Stimulated activated CD8-positive, alpha-beta memory T cell treated with anti-CD3 and anti-CD28 coated beads, Interleukin-4, amount 100 ng/mL, for 48 hours (primary cell): ENCODE measurements at places on chromosomes 7 and 10.

DNA sequence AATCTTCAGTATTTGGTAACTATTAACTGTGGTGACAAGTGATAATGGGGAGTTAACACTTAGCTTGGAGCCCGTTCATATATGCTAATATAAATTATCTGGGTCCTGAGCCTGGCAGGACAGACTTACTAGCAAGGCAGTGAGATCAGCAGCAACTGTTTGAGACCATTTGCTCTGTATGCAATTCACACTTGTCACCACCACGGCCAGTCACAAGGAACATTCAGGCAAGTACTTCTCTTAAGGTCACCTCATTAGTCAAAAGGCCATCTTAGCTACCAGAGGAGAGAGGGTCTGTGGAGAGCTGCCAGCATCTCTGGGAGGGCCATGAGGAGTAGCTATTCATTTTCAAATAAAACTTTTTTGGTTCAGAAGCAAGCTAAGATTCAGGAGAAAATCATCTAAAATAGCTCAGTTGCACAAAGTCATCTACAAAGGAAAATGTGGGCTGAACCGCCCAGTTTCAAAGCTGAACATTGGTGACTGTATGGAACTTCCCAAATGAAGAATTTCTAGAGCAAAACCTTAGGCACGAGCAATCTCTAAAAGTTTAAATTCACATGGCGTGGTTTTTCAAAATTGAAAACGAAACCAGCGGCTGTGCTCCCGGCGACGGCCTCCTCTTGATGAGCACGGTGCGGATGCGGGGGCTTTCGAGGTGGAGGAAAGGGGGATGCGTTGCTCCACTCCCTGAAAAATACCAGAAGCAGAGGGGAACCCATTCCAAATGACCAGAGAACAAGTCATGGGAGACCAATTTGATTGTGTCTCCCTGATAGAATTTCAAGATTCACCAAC, 233.5 kb upstream of the MGMT start:
- DNase-seq, result no peak

DNA sequence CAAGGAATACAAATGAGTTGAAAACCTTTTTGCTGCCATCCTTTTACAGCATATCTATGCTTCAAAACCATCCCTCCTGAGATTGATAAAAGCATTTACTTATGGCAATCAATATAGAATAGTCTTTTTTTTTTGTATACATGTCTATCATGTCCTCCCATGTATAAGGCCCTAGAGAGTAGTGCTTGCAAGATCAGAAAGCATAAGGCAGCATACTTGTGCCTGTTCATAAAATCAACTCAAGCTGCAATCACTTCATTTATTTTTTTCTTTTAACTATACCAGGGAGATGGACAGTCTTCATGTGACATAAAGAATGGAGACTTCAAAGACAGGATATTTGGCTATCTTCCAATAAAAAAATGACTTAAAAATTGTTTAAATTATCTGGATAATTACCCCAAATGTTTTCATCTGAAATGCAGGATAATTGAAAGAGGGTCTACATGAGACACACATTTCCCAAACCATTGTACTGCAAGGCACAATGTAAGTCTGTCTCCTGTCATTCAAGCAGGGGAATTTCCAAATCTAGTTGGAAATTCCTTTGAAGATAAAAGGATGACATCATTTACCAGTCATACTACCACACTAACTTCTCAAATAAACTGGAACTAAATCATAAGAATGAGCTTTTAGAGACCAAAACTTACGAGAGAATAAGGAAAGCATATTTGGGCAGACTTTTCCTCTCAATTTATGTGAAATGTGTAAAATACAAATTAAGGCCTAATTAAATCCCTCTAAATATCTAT, 22.5 kb downstream of the LRRN3 start:
- no peak for DNase-seq

GRCh38 chr7:14858866-14859265, 43.7 kb downstream of the DGKB start:
- DNase-seq, result no peak

DNA sequence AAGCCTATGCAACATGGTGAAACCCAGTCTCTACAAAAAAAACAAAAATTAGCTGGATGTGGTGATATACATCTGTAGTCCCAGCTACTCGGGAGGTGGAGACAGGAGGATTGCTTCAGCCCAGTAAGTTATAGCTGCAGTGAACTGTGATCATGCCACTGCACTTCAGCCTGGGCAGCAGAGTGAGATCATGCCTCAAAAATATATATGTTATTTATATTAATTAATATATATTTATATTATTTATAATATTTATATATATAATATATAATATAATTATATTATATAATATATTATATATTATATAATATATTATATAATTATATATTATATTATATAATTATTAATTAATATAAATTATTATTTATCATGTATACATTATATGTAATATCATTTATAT, 1158.4 kb upstream of the AUTS2 start:
- no peak for DNase-seq

DNA sequence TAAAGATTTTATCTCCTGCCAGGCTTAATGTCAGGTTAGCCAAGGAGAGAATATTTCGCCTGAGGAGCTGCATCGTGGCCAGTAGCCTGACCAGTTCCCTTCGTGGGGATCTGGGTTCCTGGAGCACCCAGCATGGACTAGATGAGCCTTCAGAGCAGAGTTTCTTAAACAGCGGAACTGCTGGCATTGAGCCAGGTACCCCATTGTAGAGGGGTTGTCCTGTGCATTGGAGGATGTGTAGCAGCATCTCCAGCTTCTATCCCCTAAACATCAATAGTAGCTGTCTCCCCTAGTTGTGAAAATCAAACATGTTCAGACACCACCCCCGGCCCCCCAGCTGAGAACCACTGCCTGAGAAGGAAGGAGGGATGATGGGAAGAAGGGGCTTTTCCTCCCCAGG, 36.2 kb downstream of the CDHR3 start:
- DNase-seq, result no peak

- no peak for DNase-seq
These were observed 44.2 kb downstream of the ZNF438 start for GRCh38 chr10:30987463-30987862.

GRCh38 chr7:114417290-114417689, 2.7 kb downstream of the FOXP2 start:
- DNase-seq, result no peak

DNA sequence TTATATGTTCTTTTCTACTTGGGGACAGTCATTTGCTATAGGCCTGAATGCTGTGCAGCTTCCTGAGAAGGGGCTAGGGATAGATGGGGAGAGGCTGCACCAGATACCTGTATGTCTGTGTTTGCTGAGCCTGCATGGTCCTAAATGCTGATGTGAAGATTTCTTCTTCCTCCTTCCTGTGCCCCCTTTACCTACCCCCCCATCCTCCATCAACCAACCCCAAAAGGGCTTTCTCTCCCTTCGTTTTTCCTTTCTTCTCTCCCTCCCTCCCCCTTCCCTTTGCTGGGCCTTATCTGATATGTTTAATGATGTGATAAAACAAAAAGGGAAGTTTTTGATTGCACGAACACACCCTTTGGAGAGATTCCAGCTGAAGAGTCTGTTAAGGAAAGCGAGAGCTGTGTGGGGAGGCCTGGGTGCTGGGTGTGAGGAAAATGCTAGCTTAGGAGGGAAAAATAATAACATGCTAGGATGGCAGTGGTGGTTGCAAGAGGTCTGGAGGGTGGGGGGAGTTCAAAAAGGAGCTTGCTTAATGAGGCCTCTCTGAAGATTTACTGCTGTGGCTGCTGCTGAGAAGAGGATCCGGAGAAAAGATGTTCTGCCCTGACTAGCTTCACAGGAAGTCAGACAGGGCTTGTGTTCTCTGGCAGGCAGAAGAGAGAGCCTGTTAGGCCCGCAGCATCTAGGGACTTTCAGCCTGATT, 101.8 kb downstream of the SAMD9 start:
- no peak for DNase-seq

DNA sequence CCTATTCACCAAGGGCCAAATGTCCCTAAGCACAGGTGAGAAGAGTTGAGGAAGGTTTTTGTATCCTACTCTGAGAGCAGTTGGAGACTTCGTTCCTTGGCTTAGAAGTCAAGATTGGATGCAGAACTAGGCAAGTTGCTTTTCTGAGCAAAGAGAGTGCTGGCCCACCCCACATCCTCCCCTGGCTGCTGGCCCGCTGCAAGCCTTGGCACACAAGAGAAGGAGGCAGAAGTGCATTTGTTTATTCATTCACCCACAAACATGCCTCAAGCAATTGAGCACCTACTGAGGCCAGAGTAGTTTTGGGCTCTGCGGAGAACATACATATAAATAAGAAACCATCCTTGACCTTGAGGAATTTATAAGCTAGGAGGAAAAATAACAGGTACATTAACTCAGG, 318.9 kb downstream of the KCNMA1 start:
- DNase-seq, result no peak

- no peak for DNase-seq
These were observed 46.2 kb downstream of the ELAPOR2 start for GRCh38 chr7:87013136-87013839.

GRCh38 chr10:79403441-79404230, 41.8 kb downstream of the ZCCHC24 start:
- no peak for DNase-seq

- DNase-seq, result no peak
These were observed 600.9 kb upstream of the MKI67 start for GRCh38 chr10:128727114-128727513.

- DNase-seq, result no peak
These were observed 72.6 kb downstream of the GLRX3 start for GRCh38 chr10:130208807-130209206.

DNA sequence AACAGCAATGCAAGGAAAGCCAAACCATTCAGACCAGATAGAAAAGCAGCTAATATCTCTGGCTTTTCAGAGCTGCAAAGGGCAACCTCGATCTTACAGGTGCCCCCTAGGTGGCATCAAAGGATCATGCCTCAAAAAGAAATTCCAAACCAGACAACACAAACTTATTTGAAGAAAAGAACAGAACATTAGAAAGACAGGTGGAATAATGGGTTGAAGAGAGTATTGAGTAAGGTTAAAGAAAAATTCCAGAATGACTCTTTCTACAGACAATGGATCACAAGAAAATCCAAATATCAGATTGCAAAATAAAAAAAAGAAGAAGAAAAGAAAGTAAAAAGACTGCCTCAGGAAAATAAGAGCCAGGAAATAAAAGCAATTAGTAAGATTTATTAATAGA, 213.7 kb downstream of the ELMO1 start:
- DNase-seq, result no peak

DNA sequence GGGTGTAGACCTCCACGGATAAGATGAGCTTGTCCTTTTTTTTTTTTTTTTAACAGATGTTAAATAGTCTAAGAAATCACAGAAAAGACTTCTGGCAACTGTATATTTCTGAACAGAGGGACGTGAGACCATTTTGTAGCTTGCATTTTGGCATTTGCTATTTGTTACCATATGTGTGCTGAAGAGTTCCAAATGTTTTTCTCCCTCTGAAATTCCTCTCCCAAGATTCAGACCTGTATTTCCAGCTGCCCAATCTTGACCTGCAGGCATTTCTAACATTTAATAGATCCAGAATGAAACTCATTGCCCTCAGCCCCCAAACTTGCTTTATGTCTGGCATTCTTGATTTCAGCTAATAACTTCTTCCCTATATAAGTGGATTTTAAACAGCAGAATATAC, 223.1 kb upstream of the FZD1 start:
- no peak for DNase-seq

GRCh38 chr7:151433721-151434400, 6.1 kb downstream of the CRYGN start:
- no peak for DNase-seq

- no peak for DNase-seq
These were observed 955.7 kb upstream of the ZNF722 start for GRCh38 chr7:63042730-63043511.

- no peak for DNase-seq
These were observed 73.2 kb downstream of the PARP12 start for GRCh38 chr7:139989366-139990141.

DNA sequence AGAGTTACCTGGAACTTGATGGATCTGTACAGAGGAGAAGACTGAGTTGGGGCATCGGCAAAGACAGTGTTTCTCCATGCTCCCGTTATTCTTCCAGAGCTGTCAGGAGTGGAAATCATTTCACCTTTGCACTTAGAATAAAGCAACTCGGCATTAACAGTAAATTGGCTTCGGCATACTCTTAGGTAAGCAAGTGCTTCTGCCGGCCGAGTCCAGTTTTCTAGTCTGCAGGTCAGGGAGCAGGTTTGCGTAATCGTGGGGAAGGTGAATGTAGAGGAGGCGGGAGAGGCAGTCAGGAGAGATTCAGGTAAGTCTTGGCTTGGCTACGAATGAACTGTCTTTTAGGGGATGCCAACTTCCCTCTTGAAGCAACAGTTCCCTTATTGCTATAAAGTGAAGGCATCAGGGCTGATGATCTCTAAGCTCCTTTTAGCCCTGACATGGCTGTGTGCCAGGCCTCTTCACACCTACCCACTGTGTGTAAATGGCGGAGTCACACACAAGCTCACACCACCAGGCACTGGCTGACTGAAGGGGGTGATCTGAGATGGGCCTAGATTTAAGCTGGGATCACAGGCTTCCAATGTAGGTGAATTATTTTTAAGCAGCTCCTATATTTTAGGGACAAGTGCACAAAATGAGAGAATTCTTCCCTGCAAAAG, 127.1 kb downstream of the GATA3 start:
- no peak for DNase-seq

- DNase-seq, result no peak
These were observed 895 bp upstream of the NAPEPLD start for GRCh38 chr7:103149808-103150180.

DNA sequence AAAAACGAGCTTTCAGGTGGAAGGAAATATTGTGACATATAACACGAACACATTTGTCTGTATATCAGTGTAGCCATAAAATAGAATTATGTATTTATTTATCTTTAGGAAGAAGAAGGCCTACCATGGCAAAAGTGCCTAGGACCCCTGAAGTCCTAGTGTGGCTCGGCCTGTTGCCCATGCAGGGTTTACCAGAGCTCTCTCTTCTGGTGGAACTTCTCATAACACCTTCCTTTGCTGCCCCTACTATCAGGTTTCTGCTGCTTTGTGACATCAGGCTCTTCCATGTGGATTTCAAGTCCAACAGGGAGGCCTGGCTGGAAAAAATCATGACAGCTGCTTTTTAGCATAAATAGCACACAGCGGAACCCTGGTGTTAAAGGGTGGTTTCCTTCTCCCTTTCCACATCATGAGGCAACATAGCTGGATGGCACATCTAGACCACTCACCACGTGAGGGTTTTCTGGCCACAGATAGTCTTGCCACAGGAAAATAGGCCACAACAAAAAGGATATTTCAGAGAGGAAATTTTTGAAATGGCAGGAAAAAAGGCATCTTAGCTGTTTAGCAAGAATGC, 44.8 kb upstream of the ADO start:
- no peak for DNase-seq

- no peak for DNase-seq
These were observed 432.9 kb downstream of the DNAJB6 start for GRCh38 chr7:157769526-157770215.

GRCh38 chr7:39312254-39312989, 253.8 kb upstream of the YAE1 start:
- DNase-seq, result no peak

DNA sequence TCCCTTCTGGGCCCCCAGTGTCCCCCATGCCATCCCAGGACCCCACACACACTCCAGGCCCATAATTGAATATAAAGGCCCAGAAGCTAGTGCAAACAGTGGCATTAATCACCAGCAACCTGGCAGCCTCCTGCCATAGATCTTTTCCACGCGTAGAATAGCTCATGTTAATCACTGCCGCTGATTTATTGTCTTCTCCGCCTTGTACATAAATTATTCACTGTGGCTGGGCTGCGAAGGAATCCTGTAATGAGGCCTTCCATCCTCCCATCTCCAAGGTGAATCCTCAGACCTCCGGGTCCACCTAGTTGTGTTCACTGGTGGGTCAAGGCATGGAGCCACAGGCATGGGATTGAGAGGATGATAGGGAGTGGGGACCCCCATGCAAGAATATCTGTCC, 33.2 kb downstream of the KAZALD1 start:
- DNase-seq, result no peak

- DNase-seq, result no peak
These were observed 11.3 kb downstream of the NCOA4 start for GRCh38 chr10:46019177-46019528.
